ENCODE measurements at places on chromosomes 13 and 19.
A peak's percentile ranks its signal among the peaks of the same experiment; 100 is the strongest.

DNA sequence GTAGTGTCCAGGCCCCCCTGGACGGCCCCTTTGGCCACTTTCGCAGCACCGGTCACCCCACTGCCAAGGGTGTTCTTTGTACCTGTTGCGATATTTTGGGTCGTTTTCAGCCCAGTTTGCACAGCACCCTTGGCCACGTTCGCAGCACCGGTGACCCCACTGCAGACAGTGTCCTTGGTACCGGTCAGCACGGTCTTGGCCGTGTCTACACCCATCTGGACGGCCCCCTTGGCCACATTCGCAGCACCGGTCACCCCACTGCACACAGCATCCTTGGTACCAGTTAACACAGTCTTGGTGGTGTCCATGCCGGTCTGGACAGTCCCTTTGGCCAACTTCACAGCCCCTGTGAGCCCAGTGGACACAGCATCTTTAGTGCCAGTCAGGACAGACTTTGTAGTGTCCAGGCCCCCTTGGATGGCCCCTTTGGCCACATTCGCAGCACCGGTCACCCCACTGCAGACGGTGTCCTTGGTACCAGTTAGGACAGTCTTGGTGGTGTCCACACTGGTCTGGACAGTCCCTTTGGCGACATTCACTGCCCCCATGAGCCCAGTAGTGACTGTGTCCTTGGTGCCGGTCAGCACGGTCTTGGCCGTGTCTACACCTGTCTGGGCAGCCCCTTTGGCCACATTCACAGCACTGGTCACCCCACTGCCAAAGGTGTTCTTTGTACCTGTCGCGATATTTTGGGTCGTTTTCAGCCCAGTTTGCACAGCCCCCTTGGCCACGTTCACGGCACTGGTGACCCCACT, 6.8 kb downstream of the PLIN4 start:
- no peak for DNase-seq

DNA sequence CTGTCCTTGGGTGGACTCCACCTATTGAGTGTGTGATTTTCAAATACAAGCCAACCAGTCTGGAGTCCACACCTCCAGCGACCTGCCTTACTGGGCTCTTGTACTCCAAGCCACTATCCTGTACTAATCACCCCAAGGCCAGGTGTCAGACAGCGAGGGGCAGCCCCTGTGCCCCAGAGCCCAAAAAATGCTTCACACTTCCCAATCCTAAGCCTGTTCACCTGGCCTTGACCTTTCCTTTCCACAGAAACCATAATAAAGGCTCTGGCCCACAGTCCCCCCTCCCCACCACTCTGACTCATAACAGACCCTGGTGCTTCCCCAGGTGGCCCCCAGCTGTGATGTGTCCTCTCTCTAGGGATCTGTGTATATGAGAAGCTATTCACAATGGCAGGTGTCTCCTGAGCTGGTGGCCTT, 3.9 kb downstream of the CD209 start:
- no peak for DNase-seq

DNA sequence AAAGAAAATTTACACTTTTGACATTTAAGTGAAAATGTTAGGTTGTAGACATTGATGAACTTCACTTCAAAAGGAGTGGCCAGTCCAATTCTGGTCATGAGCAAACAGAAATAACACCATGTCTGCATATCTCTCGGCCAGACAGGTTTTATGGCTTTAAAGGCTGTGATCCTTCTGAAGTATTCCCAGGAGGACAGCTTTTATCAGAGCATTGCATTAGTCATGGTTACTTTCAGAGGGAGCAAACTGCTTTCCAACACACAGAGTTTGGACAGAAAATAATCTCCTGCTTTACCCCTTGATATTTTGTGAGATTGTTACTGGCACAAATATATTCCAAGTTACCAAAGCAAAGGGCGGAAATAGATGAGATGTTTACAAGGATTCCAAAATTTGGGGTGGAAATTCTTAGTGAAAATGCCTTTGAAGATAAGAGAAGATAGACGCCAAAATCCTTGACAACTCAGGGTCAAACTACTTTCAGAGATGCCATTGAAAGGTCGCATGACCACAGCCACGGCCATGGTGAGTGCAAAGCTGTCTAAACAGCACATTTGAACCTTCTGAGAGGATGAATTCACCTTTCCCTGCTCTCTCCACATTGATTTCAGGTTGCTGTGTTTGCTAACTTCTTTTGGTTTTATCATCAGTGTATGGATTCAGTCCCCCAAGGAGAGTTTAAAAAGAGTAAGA, 584.5 kb upstream of the SGCG start:
- DNase-seq: no peak

- DNase-seq: peak; percentile 62
These were observed 41.8 kb upstream of the PNMA8B start for GRCh38 chr19:46537136-46538097.

- DNase-seq: no peak
These were observed 299.3 kb upstream of the SLITRK6 start for GRCh38 chr13:86098511-86098910.

- no peak for DNase-seq
These were observed 177.8 kb downstream of the USP12 start for GRCh38 chr13:26993780-26994179.

DNA sequence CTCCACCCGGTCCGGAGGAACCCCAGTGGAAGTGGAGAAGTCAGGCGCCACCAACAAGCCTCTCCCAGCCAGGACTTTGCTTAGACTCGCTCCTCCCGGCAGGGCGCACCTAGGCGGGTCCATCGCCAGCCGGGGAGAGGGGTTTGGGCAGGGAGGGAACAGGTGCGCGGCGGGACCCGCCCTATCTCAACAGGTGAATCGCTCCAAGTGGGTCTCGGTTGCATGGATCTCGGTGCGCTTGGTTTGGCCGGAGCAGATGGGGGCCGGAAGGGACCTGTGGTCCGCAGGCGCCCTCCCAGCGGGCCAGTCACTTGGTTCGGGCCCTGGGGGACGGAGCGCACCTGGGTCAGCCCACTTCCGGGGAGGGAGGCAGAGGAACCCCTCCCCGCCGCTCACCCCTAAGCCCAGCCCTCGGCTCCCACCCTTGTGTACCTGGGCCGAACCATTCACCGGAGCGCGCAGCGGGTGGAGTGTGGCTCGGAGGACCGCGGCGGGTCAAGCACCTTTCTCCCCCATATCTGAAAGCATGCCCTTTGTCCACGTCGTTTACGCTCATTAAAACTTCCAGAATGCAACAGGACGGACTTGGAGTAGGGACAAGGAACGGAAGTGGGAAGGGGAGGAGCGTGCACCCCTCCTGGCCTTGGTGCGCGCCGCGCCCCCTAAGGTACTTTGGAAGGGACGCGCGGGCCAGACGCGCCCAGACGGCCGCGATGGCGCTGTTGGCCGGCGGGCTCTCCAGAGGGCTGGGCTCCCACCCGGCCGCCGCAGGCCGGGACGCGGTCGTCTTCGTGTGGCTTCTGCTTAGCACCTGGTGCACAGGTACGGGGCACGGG, at the start of gene LSR:
TSS of gene LSR (plus strand) at position 693 of the 836 bp plus-strand sequence. CDS start at position 714, 21 bp downstream.
- DNase-seq: peak; percentile 86

GRCh38 chr13:93900731-93901130, 578.8 kb downstream of the DCT start:
- DNase-seq: no peak

- no peak for DNase-seq
These were observed 83.6 kb upstream of the ARHGEF7 start for GRCh38 chr13:111031531-111031961.

GRCh38 chr13:110432522-110432921, 125.4 kb downstream of the COL4A2 start:
- DNase-seq: no peak

GRCh38 chr13:62209529-62209928, 793.9 kb upstream of the PCDH20 start:
- DNase-seq: no peak

DNA sequence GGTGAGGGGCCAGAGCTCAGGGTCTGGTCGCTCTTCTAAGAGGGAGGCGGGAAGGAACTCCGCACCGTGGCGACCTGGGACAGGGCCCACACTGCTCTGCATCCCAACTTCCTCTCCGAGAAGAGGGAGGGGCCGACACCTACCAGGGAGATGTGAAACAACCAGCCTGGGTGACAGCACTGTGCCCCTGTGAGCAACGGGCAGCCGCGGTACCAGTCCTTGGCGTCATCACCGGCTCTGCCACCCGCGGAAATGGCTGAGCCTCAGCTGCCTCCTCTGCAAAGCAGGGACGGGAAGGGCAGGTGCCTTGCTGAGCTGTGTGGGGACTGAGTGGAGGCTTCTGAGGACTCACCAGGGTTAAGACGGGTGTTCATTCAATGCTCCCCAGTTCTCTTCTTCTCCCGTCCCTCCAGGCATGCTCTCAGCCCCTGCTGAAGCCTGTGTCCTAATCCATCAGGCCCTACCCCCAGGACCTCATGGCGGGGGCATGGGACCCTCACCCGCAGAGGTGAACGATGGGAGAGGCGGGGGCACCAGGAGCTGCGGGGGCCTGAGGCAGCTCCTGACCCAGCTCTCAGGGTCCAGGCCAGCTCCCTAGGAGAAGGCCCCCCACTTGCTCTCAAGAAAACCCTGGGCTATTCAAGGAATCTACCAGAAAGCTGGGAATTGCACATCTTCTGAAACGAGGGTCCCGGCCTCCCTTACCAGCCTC, 9.3 kb downstream of the ZNF787 start:
- peak; percentile 31 for DNase-seq

GRCh38 chr13:76994281-76994680, 2.4 kb downstream of the CLN5 start:
- DNase-seq: no peak

DNA sequence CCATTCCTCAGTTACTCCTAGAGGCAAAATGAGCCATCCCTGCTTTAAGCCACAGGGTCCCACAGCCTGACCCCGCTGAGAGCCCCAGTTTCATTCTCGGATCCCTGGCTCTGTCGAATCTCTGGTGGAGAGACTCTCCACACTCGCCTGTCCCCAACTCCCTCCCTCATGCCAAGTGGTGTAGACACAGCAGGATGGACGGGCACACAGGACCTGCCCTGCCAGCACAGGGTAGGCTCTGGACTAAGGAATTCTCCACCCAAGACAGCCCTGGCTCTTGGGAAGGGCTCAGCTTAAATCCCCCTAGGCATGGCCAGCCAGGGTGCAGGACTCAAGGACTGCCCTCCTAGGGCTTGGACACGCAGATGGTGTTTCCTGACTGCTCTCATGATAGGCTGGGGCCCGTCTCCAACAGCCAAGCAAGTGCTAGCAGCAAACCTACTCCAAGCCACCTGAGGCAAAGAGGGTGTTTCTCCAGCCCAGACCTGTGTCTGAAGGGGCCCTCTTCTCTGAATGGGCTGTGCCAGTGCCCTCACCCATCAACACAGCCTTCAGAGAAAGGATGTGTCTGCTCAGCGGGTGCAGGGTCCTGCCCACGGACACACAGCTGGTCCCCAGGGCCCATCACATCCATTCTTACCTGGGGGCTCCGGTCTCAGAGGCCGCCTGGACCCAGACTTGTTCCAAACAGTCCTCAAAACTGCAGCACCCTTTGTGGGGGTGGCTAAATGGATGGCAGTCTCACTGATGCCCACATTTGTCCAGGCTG, 65.3 kb downstream of the PEPD start:
- no peak for DNase-seq

DNA sequence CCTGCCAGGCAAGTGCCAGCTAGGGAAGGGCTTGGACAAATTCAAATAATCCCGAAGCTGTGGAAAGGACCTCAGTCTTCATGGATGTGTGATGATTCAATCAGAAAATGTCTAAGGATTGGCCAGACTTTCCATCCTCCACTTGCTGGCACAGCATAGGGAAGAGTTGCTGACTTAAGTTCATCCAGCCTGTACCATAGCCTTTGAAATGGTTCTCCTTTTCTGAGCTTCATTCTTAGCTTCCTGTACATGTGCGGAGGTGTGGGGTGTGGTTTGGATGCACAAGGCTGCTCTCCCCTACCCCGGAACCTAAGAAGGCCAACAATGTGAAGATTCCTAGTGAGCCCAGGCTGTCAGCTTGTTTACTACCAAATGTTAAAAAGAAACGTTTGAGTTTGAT, 959 bp upstream of the IGFL3 start:
- no peak for DNase-seq
